ENCODE measurements at places on chromosomes 5 and 9.

- peak; percentile 19 for DNase-seq
These were observed 25.9 kb downstream of the QRFP start for GRCh38 chr9:130870491-130871381.

GRCh38 chr5:158423623-158424200 lies 564.8 kb upstream of the CLINT1 start:
- DNase-seq, result peak; percentile 33

GRCh38 chr5:15502208-15502607 lies 2.2 kb downstream of the FBXL7 start:
- DNase-seq, result peak; percentile 48

GRCh38 chr5:178350361-178351220 lies 118.0 kb upstream of the PHYKPL start:
- DNase-seq, result peak; percentile 86

- DNase-seq, result peak; percentile 6
These were observed at the start of gene FRMD3 for GRCh38 chr9:83538172-83538889. FRMD3 (minus strand) TSS chr9:83538401; CDS start chr9:83538231, 170 bp downstream.

- DNase-seq, result no peak
These were observed 44.5 kb upstream of the SUSD3 start for GRCh38 chr9:93013856-93014582.

DNA sequence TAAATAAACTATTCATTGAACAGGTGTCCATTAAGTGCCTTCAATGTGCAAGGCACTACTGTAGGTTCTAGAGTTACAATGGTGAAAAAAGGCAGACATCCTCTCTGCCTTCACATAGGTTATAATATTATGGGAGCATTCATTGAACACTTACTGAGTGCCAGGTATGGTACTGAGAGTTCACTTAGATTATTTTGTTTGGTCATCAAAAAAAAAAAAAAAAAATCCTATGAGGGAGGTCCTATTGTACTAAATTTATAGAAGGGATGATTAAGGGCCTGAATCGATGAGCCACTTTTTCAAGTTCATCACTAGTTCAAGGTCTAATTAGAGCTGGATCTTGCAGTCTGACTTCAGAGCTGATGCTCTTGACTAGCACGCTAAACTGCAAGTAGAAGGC lies 22.8 kb upstream of the PANK3 start:
- DNase-seq, result no peak

DNA sequence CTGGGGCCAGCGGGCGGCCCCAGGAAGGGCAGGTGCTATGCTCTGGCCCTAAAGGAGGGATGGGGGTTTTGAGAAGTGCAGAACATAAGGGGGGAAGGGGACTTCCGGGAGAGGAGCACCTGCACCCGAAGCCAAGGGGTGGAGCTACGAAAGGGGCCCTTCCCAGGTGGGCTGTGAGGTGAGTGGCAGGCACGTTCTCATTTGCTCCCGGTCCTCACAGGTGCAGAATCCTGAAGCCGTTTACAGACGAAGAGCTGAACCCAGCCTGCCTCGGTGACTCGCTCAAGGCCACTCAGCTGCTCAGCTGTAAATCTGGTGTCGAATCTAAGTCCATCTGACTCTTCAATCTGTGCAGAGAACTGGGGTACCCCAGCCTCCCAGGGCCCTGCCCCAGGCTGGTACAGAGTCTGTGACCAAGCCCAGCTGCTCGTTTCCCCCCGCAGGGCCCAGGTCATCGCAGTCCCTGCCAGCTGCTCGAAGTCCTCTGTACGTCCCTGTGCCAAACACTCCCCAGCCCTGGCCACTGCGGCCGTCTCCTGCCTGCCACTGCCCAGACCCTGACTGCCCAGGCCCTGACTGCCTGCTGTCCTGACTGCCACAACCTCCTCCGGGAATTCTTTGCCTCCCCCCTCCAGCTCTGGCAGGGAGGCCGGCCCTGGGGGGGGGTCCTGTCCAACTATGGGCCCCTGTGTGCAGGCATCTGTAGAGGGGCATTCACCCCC lies 53.8 kb upstream of the RXRA start:
- DNase-seq, result no peak

DNA sequence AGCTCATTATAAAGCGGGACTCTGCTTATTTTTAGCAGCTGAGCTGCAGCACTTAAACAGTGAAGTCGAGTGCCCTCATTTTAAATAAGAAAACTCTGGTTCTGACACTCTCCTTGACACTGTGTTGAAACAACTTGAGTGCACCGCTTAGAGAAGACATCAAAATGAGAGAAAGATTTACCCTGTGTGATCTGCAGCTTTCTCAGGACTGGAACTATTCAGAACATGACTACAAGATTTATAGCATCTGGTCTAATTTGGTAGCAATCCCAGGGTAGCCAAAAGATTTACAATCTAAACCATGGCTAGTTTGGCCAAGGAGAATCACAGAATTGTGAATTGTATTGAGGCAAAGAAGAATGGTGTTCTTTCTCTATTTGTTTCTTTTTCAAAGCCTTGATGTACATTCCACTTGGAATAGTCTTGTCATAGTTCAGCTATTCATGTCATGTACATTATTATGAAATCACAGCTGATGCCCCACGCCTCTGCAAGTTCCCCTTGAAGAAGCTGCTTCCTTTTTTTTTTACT lies 38.7 kb downstream of the PLEKHG4B start:
- no peak for DNase-seq

DNA sequence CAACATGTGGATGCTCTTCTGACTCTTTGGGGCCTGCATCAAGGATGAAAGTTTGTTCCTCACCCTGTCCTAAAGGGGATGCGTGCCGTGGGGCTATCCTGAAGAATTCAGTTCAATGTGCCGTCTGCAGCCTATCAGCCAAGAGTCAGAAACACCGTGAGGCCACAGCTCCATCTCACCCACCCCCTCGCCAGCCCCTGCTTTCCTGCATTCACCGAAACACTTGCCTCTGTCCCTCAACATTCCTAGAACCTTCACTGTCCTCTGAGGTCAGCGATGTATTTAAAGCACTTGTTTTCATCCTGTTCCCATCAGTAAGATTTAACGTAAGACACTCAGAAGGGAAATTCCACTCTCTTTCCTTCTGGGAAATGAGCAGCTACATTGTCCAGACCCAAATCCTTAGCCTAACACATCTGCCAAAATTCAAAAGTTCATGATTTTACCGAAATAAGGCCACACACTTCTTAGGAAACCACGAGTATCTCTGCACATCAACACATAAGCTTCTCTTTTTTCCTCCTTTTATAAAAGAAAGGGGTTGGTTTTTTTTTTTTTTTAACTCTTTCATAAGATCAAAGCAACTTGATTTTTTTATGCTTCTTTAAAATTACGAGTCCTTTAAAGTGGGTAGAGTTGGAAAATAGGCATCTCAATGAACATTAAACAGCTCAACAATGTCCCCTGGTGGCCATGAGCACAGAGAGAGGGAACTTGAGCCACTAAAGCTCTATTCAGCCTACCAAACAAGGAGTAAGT lies 100.7 kb downstream of the SUSD1 start:
- peak; percentile 79 for DNase-seq

DNA sequence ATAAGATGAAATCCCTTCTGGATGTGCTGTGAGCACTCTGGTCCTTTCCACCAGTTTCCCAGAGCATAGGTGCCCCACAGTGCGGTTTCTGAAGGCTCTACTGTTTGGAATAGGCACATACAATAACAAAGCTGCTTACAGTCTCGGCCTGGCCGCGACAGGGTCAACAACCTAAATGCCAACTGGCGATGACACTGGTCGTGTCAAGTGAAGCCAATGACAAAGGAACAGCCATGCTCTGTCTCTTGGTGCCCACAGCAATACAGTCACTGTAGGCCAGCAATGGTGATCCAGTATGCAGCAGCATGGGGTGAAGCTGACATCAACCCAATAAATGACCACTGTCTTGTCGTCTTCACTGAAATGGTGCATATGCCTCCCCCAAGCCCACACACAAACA lies 47.8 kb upstream of the EQTN start:
- no peak for DNase-seq

- no peak for DNase-seq
These were observed 8.9 kb downstream of the SRP19 start for GRCh38 chr5:112869948-112870347.
